Left ventricle myocardium superior (tissue), 1 donor: ENCODE measurements at places on chromosomes 7 and 10. TPM values are rescaled to one million over a fixed set of nuclear protein-coding genes. Genes with fewer than 3 reads are reported as not detected.

The AOAH gene
- 2.4 TPM for total RNA-seq

The SH2D4B gene
- not detected for total RNA-seq

The STAMBPL1 gene
- 2.4 TPM for total RNA-seq

The OR2AE1 gene
- total RNA-seq, result not detected

The VIM gene
- 329 TPM for total RNA-seq

The ACTR3C gene
- 4.0 TPM for total RNA-seq

The NUDT13 gene
- 4.5 TPM for total RNA-seq

The HOXA2 gene
- total RNA-seq, result 0.12 TPM

The MAGI2 gene
- 3.6 TPM for total RNA-seq

The ZPBP gene
- total RNA-seq, result not detected

The PGAM2 gene
- 967 TPM for total RNA-seq

The IPMK gene
- 2.2 TPM for total RNA-seq

The KCP gene
- total RNA-seq, result 0.12 TPM

The POM121 gene
- total RNA-seq, result 16.9 TPM

The STMP1 gene
- 30.3 TPM for total RNA-seq

The FKBP6 gene
- total RNA-seq, result not detected

The PNLIP gene
- total RNA-seq, result not detected

The ARPC1A gene
- 161 TPM for total RNA-seq

The TACR2 gene
- total RNA-seq, result not detected

The PDE6C gene
- total RNA-seq, result not detected

The HOXA4 gene
- 0.15 TPM for total RNA-seq

The LHFPL3 gene
- not detected for total RNA-seq

The ATG9B gene
- total RNA-seq, result not detected

The FAM237B gene
- total RNA-seq, result not detected

The CFAP43 gene
- total RNA-seq, result not detected

The NDUFA5 gene
- 389 TPM for total RNA-seq

The ABCB4 gene
- 5.7 TPM for total RNA-seq

The ZNF277 gene
- 17.0 TPM for total RNA-seq

The FAM20C gene
- 23.8 TPM for total RNA-seq
